A549 treated with Mapracorat at 1 μM for 4 hours (cell line): ENCODE measurements at places on chromosomes 7 and 10. TPM values are rescaled to one million over a fixed set of nuclear protein-coding genes. Genes with fewer than 3 reads are reported as not detected.

C1QL3 gene
- not detected in 5 replicates for total RNA-seq

CRTAC1 gene
- total RNA-seq = 0.74 to 1.4 TPM (median 1.1 TPM) in 5 replicates

ZNF804B gene
- total RNA-seq = not detected in 5 replicates

FEZF1 gene
- total RNA-seq = not detected in 5 replicates

MYOF gene
- 179 to 227 TPM (median 222 TPM) in 5 replicates for total RNA-seq

COL26A1 gene
- 0.32 to 0.78 TPM (median 0.51 TPM) in 5 replicates for total RNA-seq

TMEM236 gene
- total RNA-seq = 0.02 to 0.08 TPM (median 0.03 TPM) in 5 replicates

VWDE gene
- total RNA-seq = 0.28 to 1.4 TPM (median 0.58 TPM) in 5 replicates

GPER1 gene
- 0.98 to 1.5 TPM (median 1.2 TPM) in 5 replicates for total RNA-seq

NOS3 gene
- 0.13 to 0.37 TPM (median 0.34 TPM) in 5 replicates for total RNA-seq

HMX2 gene
- total RNA-seq = 0.08 to 0.23 TPM (median 0.14 TPM) in 4 of 5 replicates, not detected in the other

TMEM270 gene
- 0.16 to 0.40 TPM (median 0.22 TPM) in 3 of 5 replicates, not detected in the others for total RNA-seq

GPR146 gene
- 1.7 to 2.3 TPM (median 1.9 TPM) in 5 replicates for total RNA-seq

KLF14 gene
- 0.08 TPM in 1 of 5 replicates, not detected in the others for total RNA-seq

EGR2 gene
- 0.33 to 0.76 TPM (median 0.48 TPM) in 5 replicates for total RNA-seq

ANLN gene
- total RNA-seq = 57.6 to 75.7 TPM (median 70.8 TPM) in 5 replicates
